Peyer's patch (tissue), 4 donors: ENCODE measurements at places on chromosomes 16 and 17.

GRCh38 chr17:61385577-61386236 is 13.9 kb upstream of the TBX2 start:
- peak; percentile 35 for DNase-seq

GRCh38 chr17:77478899-77479298 is 338.1 kb downstream of the SEC14L1 start:
- no peak for DNase-seq

DNA sequence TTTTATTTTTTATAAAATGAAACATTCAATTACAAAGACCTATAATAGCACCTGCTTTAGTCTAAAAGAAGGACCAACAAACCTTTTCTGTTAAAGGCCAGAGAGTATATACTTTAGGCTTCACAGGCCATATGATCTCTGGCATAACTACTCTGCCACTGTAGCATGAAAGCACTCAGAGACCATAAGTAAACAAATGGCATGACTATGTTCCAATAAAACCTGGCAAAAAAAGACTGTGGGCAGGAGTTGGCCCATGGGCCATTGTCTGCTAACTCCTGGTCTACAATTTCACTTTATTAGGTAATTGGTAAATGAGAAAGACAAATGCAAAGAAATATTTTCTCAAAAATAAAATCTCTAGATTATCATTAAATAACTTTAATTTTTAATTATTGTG is 14.9 kb downstream of the CEP112 start:
- DNase-seq: no peak

DNA sequence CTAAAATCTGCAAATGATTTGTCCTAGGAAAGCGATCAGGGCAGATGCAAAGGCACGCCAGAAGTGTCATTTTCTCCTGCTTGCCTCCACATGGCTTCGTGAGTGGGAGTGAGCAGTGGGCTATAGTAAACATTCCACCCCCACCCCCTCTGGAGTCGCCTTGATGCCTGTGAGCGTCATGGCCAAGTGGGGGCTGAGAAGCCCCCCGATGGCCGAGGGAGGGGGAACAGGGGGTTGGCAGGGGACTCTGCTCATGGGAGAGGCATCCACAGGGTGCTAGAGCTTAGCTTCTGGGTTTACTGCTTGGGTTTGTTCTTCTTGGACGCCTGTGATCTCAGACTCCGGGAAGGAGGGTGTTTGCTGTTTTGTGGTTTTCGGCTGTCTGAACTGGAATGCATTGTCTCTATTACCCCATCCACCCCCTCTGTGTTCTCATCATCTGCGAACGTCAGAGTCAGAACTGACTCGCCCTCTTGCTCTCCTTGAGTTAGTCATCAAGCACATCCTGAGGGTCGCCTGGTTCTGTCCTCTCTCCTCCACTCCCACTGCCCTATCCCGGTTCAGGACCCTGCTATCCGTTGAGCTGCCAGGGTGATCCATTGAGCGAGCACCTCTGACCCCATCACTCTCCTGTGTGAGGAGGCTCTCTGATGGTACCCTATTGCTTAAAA is 15.4 kb downstream of the TNS4 start:
- DNase-seq: no peak

- no peak for DNase-seq
These were observed 15.1 kb downstream of the YWHAE start for GRCh38 chr17:1384905-1385435.

GRCh38 chr17:1571341-1571704 is 8.7 kb upstream of the PITPNA start:
- no peak for DNase-seq

GRCh38 chr16:87414251-87414680 is 22.1 kb downstream of the MAP1LC3B start:
- no peak for DNase-seq

- no peak for DNase-seq
These were observed 5.3 kb downstream of the CLEC19A start for GRCh38 chr16:19290860-19291259.

DNA sequence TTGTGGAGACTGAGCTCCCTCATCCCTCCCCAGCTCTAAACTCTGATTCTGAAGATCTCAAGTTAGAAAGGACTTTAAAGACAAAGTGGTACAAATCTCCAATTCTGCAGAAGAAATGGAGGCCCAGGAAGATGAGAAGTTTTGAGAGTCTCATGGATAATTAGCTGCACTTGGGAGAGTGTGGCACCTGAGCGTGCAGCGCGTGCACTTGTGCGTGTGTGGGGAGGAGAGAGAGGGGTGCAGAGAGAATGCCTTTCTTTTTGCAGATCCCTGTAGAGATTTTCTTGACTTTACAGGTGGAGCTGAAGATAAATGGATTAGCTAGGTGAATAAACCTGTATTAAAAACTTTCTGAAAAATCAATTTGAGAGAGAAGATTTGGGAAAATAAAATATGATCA is 14.8 kb upstream of the AKTIP start:
- DNase-seq: no peak

DNA sequence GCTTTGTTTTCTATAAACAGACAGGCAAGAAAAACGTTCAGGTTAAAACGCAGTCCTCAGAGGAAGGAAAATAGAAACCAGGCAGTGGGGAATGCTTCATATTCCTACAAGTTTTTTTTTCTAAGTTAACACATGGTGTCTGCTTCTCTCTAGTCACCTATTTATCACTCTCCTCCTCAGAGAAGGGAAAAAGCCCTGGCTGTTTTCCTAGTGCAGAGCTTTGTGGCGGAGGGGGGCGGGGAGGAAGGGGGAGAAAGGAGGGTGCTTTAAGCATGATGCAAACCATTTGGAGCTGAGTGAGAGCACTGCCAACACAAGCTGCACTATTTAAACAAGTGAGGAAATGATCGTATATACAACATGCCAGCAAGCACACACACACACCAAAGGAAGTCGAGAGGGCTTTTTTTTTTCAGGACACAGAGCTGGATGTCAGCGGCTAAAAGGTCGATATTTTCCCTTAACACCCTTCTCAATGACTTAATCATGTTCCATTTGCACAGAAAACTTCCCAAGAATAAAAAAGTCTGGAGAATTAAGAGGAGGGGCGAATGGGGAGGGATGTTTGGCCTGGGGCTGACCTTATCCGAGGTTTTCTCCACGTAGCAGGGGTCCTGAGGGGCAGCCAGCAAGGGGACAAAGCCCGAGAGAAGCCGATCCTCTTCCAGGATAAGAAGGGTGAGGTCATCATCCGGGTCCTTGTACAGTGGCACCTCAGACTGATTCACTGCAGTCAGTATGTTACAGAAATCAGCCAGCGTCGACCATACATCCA is 117.4 kb downstream of the HIC1 start:
- no peak for DNase-seq

GRCh38 chr17:17403899-17404576 is 72.8 kb upstream of the MED9 start:
- DNase-seq: peak; percentile 86

- DNase-seq: no peak
These were observed 14.1 kb downstream of the C17orf58 start for GRCh38 chr17:67982034-67982640.

- DNase-seq: no peak
These were observed 19.0 kb downstream of the GP2 start for GRCh38 chr16:20308266-20308665.

GRCh38 chr17:78759203-78759968 is 22.7 kb downstream of the CYTH1 start:
- DNase-seq: no peak

DNA sequence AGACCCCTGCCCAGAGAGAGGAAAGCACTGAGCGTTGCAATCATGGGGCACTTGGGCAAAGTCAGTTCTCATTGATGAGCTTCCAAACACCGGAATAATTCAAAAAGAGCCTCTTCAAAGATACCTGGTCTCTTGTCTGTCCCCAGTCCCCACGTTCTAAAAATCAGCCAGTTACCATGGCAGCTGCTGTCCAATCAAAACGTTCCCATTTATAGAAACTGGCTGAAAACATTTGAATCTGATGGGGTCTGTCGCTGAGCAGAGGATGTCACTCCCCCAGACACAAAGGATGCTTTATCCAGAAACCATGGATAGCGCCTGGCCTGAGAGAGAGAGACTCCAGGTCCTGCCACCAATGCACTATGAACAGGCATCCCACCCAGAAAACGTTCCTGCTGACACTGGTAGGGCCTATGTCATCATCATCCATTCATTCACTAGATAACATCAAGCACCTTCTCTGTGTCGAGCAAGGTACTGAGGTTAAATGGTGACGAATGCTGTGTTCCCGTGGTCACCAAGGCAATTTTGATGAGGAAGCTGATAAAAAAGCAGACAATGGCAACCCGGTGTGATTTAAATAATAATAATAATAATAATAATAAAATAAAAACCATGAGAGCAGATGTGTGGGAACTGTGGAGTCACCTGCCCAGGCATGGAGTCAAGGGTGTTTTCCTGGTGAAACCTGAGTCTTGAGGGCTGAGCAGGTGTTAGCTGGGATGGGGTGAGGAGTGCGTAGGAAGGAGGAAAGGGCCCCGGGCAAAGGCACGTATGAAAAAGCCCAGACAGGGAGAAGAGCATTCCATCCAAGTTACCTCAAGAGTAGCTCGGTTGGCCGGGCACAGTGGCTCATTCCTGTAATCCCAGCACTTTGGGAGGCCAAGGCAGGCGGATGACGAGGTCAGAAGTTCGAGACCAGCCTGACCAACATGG is 19.0 kb upstream of the CALB2 start:
- DNase-seq: no peak

DNA sequence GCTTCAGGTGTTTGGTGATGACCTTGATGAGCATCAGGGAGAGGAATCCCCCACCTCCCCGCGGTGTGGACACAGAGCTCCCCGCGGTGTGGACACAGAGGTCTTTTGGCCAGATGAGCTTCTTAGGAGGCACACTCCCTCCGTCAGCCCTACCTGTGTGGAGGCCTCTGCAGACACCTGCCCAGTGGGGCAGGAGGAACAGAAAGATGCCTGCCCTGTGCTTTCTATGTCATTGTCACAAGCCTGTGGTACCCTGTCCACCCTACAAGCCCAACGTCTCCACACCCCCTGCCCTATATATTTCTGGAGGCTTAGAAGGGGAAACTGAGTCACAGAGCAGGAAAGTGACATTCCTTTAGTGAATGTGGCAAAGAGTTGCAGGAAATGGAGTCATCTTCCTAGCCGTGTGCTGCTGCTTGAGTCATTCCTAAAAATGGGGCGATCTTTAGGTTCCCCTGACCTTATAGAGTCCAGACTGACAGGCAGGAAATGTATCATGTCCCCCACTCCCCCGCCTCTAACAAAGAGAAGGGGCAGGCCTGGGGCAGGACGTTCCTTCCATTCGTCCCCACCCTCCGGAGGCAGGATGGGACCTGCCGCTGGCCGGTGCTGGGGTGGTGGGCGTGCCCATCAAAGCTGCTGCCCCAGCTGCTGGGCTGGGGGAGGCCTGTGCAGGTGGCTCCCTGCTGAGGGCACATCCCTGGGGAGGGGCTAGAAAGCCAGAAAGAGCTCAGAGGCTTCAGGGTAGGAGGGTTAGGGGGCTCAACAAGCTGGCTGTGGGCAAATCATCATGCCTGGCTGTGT is 1.0 kb upstream of the C16orf74 start:
- DNase-seq: no peak

- peak; percentile 45 for DNase-seq
These were observed 16.6 kb upstream of the INPP5K start for GRCh38 chr17:1532836-1533602.

- DNase-seq: no peak
These were observed 96.5 kb upstream of the TBX2 start for GRCh38 chr17:61302953-61303816.

- no peak for DNase-seq
These were observed 71.5 kb downstream of the VMP1 start for GRCh38 chr17:59778996-59779395.

DNA sequence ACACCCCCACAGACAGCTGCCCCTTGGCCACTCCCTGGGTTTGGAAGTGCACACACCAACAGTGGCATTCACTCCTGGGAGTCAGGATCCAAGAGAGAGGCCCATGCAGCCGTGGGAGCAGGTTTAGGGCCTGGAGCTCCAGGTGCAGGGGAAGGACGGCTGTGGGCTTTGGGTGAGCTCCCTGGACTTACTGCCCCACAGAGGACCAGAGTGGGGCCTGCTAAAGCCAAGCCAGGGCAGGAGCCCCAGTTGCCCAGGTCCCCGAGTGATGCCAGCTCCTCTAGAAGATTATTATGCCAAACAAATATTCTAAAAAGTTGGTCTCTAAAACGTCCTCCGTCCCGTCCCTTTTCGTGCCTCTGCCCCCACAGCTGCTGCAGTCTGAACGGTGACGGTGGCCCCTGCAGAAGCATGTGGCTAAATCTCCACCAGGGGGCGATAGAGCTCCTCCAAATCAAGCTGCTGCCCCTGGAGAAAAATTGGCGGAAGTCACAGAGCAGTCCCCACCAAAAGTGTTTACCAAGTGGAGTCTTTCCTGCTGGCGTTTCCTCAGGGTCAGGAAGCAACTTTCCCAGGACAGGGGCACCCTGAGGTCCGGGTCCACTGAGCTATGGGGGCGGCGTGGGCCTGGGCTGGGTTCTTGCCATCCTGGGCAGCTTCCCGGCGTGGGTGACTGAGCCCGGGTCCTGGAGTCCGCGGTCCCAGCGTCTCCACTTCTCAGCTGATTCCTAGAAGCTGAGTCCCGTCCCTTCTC is 4.2 kb downstream of the ARMC7 start:
- peak; percentile 97 for DNase-seq

DNA sequence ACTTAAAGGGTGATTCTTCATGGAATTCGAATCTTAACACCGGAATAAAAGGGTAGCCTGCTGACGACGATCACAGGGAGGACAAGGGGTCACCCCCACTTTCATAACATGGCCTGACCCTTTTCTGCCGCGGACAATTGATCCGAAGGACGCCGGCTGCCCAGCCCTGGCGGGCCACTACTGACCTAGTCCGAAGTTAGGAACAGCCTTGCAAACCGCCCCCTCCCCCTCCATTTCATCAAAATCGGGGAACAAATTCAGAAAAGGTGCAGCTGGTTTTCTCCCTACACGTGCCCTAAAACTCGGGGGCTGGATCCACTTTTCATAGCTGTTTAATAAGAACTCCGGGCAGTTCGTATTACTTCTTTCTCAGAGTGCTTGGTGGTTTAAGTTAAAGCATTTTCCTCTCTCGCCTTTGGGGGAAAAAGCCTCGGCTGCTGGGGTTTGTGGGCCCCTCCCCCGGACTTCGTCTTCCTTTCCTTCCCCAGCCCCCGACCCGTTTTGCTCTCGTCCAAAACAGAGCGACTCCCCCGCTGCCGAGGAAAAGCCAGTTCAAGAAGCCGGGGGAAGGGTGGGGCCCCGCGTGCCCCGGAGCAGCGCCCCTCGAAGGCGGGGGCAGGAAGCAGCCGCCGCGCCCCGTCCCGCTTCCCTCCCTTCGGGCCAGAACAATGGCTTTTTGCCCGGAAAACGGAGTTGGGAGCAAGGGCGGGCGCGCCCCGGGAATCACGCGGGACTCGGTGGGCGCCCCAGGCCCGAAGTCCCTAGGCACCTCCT is 641 bp upstream of the CBX2 start:
- DNase-seq: no peak
